ENCODE measurements at places on chromosomes 3 and 15.

DNA sequence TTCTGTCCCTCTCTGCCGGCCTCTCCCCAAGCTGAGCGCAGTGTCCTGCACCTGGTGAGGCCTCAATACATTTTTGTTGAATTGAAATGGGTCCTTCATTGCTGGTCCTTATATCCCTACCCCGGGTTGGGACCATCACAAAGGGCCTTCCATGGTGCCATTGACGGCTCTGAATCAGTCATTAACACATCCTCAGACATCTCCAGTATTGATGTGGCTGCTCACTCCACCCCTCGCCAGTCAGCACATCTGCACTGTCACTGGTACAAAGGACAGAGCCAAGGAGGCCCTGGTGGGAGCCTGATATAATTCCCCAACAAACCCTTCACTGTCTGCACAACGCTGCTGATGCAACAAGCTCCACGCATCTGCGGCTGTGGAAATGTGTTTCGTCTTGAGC, 191.6 kb upstream of the TOPAZ1 start:
- DNase-seq, result no peak

- DNase-seq, result no peak
Observed at GRCh38 chr15:44035781-44036699, 159.0 kb downstream of the FRMD5 start.

DNA sequence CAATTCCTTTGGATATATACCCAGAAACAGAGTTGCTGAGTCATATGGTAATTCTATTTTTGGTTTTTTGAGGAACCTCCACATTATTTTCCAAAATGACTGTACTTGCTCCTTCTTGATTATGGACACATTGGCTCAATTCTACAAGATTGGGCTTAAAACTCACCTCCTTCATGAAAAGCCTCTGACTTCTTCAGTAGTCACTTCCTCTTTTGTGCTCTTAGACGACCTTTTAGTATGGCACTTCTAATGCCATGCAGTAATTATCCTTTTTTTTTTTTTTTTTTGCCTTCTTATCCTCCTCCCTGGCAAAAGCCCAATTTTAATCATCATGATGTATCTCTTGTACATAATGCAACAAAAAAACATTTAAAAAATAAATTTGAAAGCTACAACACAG, 33.0 kb upstream of the ABHD17C start:
- no peak for DNase-seq

DNA sequence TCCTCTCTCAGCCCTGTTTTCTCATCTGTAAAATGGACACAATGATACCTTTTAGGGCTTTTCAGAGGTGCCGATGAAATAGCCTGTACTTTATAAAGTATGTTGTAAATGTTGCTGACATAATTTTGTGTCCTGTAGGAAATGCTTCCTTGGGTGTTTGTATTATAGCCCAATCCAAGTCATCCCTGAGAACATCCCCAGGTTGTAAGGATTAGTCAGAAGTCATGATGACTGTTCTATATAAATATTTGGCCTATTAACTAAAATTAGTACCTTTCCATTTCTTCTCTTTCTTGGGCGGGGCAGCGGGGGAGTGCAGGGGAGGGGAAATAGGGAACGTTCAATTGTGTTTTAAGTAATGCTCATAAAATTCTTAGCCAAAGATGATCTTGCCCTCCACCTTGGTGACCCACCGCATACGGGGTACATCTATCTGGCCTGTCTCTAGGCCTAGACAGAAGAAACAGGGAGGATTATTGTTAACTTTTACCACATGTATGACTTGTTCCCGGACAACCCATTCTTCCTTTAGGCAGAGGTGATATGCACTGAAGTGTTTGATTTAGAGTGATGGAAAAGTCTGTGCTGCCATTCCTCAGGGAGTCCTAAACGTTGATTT, 120.7 kb downstream of the VGLL4 start:
- no peak for DNase-seq

GRCh38 chr15:25947323-25948314, 84.5 kb upstream of the ATP10A start:
- DNase-seq, result no peak

- peak; percentile 80 for DNase-seq
Observed at GRCh38 chr3:23805633-23806533, at the start of gene UBE2E1. Gene UBE2E1 (plus strand): TSS chr3:23805955. CDS start chr3:23807270, 1,315 bp downstream.

Data from lung (tissue), 17 donors.